Right kidney (tissue), 9 donors: ENCODE measurements at places on chromosomes 11 and 22.

DNA sequence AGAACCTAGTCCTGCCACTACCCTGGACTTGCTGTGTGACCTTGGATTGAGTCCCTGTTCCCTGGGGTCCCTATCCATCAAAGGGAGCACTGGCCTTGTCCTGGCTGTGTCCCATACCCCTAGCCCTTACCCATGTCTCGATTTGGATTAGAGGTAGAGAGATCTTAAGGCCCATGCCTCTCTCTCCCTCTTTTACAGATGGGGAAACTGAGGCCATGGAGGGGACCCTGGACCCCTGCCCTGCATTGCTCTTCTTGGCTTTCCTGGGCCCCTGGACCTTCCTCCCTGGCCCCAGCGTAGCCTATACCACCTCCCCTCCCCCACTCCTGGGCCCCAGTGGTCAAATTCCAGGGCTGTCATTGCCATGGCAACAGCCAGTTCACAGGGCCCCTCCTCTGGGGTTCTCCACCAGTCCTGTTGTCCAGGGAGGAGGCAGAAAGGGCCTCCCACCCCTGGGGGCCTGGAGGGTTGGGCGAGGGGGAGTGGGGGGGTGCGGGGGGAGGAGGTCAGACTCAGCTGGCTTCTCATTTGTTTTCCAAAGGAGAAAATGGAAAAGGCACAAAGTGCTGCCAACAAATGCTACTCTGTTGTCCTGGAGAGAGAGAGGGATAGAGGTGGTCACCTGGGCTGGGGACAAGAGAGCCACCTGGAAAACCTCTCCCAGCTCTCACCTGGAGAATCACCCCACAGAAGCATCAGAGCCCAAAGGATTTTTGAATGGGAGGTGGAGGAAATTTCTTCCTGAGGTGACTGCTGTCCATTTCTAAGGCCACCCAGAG, 23.3 kb downstream of the ARHGEF17 start:
- DNase-seq: peak; percentile 70

DNA sequence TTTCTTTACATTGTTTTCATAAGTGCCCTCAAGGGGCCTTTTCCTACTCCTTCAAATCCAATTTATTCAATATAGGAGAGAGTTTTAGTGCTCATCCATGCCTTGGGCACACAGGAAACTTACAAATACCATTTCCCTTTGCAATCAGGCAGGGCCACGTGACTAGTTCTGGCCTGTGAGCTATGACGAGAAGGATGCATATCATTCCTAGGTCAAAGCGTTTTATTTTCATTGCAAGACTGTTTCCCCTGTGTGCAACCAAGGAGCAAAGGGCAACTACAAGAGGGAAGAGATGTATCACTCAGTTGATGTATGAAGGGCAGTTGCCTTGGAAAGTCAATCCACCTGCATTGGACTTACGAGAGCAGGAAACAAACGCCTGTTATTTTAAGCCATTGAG, 1.9 kb upstream of the TRAF6 start:
- DNase-seq: no peak

DNA sequence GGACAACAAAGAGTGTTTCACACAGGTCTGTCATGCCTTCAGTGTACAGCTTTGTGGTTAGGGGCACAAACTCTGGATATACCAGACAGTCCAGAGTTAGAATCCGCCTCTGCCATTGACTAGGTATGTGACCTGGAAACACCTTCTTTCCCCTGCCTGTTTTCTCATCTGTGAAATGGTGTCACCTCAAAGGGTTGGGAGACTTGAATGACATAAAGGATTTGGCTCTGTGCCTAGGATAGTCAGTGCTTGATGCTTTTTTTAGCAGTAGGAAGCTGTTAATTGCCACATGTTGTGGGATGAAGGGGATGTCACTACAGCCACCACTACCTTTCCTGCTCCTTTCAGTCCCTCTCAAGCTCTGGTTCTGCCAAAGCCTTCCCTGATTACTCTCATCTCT, 17.4 kb upstream of the LRRC55 start:
- no peak for DNase-seq

- no peak for DNase-seq
Measured at GRCh38 chr11:131077340-131077739, 161.1 kb upstream of the SNX19 start.

DNA sequence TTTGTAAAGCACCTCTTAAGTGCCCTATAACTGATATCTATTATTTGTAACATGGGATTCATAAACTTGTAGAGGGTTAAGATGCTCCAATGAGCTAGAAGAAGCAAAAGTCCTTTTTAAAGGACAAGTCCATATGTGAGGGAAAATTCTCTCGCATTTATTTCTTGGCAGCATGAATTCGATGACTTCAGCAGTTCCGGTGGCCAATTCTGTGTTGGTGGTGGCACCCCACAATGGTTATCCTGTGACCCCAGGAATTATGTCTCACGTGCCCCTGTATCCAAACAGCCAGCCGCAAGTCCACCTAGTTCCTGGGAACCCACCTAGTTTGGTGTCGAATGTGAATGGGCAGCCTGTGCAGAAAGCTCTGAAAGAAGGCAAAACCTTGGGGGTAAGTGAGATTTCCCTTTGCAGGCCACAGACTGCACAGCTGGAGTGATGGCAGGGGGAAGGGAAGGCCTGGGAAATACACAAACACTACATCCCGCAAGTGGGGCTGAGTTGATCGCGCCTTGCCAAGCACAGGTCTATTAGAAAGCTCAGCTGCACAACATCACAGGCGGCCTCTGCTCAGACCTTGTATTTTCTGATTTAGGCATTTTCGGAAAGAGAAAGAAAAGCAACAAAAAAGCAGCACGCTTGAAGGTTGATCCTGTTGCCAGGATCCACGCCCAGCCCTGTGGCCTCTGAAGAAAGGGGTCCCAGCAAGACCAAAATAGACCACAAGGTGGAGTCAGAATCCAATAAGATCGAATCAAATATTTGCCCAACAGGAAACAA, 1.5 kb downstream of the MS4A8 start:
- DNase-seq: no peak

- DNase-seq: no peak
Measured at GRCh38 chr11:116916052-116916451, 78.6 kb upstream of the APOA1 start.

- DNase-seq: no peak
Measured at GRCh38 chr11:10415817-10416392, 39.2 kb upstream of the AMPD3 start.
